GM19239 (cell line): ENCODE measurements at places on chromosomes 5 and 9.

DNA sequence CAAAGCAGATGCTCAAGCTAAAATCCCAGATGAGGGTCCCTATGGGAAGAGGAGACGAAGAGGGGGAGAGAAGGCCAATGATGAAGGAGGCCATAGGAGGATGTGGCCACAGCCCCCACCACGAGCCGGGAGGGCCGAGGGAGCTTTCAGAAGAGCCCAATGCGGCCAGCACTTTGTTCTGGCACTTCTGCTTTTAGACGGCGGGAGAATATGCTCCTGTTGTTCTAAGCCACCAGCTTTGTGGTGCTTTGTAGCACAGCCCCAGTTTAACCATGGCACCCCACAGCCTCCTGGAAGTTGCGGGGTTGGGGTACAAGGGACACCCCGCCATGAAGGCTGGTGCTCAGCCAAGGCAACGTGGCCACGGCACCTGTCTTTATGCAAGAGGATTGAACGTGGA, 33.4 kb downstream of the LPCAT1 start:
- no peak for DNase-seq

DNA sequence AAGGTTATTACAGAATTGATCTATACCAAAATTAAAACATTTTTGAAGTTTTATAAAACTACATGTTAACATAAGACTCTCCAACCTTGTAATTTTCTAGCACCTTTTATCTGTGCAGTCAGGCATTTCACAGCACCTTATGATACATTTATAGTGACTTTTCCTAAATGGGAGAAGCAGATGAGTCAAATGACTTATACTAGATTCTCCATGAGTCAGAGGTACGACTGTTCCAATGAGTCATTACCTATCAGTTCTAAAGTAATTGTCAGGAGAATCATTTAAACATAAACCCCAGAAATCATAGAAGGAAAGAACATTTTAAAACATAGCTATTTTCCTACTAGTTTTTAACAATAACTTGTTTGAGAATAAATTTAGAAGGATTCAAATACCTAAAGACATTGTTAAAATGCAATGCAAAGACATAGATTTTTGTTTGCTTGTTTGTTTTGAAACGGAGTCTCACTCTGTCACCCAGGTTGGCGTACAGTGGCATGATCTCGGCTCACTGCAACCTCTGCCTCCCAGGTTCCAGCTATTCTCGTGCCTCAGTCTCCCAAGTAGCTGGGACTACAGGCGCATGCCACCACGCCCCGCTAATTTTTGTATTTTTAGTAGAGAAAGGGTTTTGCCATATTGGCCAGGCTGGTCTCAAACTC, 34.7 kb upstream of the DMXL1 start:
- no peak for DNase-seq

DNA sequence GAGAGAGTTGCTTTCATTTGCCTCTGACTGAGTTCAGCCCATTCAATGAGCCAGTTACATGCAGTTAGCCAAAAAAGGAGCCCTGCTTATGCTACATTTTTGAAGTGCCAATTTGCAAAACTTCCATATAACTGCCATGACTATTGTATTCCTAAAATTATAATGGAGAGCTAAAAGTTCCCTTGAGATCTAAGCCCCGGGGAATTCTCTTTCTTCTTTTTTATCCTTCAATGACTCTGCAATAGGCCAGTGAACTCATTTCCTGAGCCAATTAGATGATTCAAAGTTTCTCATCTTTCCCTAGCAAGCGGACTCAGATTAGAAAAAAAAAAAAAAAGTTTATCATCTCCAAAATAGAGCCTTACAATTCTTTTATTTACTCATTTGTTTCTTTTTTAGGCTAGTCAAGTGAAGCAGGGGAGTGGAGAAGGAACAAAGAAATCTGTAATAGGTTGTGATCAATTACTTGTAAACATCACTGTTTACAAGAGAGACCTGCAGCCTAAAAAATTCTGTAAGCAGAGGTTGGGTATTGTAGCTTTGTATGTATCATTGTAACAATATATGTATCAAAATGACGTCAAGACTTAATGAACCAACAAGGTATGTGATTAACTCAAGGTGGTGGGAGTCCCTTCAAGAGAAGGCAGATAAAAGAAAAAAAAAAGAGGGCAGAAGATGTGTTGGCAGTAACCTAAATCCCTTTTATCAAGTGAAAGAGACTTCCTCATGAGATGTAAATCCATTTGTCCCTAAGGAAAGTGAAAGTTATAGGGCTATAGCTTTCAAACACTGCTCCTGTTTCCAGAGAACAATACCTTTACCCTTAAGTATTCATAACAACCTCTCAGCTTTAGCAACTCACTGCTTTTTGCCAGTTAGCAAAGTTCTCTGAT, 48.7 kb upstream of the HOMER1 start:
- no peak for DNase-seq

DNA sequence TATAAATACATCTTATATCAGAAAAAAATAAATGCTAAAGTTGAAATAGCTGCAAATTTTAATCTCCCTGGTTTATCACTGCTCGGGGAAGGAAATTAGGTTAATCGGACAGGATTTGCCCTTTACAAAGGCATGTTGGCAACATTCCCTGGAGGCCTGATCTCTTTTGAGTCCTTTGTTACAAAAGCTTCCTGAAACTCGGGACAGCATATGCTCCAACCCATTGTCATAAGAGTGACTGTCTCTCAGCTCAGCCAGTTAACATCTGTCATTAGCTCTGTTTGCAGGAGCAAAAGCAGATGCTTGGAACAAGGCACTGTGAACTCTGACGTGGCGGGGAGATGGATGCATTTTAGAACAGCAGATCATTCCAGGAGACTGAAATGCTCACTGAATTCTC, 80.6 kb downstream of the MYO10 start:
- DNase-seq: no peak

GRCh38 chr5:139043157-139043905, 154.8 kb downstream of the SIL1 start:
- DNase-seq: no peak
